ENCODE measurements at places on chromosomes 6 and 20.
A peak's percentile ranks its signal among the peaks of the same experiment; 100 is the strongest.

GRCh38 chr20:36688630-36689029 lies 42.6 kb upstream of the SLA2 start:
- no peak for DNase-seq
- no peaks in the 10 kb centered on the region for H3K27me3 ChIP-seq
- H3K4me3 ChIP-seq = no peak overlapping the region
- H3K36me3 ChIP-seq = no peaks in the 10 kb centered on the region
- no peaks in the 10 kb centered on the region for H3K4me1 ChIP-seq

DNA sequence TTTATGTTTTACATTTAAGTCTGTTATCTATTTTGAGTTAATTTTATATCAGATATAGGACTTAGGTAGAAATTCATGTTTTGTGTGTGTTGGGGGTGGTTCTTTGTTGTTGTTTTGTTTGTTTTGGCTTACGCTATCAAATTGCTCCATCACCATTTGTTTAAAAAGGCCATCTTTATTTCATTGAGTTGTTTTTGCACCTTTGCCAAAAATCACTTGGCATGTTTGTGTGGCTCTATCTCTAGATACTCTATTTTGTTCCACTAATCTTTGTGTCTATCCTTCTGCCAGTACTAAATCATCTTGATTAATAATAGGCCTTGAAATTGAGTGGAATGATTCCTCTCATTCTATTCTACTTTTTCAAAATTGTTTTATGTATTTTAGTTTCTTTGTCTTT lies 7.4 kb downstream of the CYP39A1 start:
- H3K27ac ChIP-seq = no peak overlapping the region
- DNase-seq = no peak
- peaks cover 4% of the 10 kb centered on the region for H3K4me1 ChIP-seq
- H3K4me3 ChIP-seq = no peak overlapping the region

- H3K36me3 ChIP-seq = no peaks in the 10 kb centered on the region
- peak; percentile 85 for DNase-seq
- peak overlapping the region; percentile 95 for H3K27ac ChIP-seq
These were observed 682 bp downstream of the BRD2 start for GRCh38 chr6:32968867-32969684.

GRCh38 chr6:124090491-124090890 lies 286.8 kb downstream of the NKAIN2 start:
- no peaks in the 10 kb centered on the region for H3K36me3 ChIP-seq
- H3K4me1 ChIP-seq = no peaks in the 10 kb centered on the region
- no peak for DNase-seq
- H3K27ac ChIP-seq = no peak overlapping the region

DNA sequence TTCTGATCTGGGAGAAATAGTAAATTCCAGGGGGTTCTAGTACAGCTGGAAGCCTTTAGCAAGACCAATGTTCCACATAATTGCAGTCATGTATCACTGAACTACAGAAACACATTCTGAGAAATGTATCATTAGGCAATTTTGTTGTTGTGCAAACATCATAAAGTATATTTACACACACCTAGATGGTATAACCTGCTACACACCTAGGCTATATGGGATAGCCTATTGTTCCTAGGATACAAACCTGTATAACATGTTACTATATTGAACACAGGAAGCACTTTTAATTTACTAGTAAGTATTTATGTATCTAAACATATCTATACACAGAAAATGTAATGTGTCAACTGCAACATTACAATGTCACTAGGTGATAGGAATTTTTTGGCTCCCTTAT lies 525.9 kb upstream of the NRSN1 start:
- no peaks in the 10 kb centered on the region for H3K36me3 ChIP-seq
- no peak for DNase-seq
- no peaks in the 10 kb centered on the region for H3K4me1 ChIP-seq
- no peak overlapping the region for H3K27ac ChIP-seq

DNA sequence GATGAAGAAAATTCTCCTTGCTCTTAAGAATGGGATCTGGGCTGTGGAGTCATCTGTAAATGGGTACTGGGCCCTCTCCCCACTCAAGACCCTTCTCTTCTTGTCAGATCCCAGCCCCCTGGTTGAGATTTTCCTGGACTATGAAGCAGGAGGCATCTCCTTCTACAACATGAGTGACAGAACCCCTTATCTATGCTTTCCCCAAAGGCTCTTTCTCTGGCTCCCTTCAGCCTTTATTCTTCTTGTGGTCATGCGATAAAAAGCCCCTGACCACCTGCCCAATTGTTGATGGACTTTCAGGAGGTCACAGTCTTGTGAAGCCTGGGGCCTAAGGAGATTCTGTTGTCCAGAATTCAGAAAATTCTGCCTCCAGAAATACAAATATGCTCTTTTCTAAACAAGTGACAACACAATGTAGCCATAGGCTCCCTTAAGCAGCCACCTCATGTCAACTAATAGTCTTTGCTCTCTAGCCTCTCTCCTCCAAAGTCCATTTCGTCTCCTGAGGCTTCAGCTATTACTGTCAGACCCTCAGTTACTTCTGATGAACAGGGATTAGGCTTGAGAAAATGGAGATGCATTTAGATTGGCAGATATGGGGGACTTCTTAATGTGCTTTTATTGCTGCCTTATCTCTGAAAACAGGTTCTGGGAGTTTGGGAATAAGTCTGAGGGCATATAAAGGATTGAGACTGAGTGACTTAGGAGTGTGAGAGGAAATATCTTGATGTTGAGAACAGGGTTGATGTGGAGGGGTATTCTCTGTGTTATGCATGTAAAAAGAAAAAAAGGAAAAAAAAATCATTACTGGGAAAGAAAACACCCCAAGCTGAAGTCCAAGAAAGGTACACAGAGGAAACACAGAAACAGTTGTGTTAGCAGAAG lies 20.6 kb downstream of the BTN2A1 start:
- H3K27ac ChIP-seq = no peak overlapping the region
- no peaks in the 10 kb centered on the region for H3K36me3 ChIP-seq
- peaks cover 2% of the 10 kb centered on the region for H3K4me1 ChIP-seq
- no peak overlapping the region for H3K4me3 ChIP-seq
- DNase-seq = no peak
- H3K27me3 ChIP-seq = no peaks in the 10 kb centered on the region

GRCh38 chr6:73182021-73182607 lies 43.2 kb downstream of the KHDC1L start:
- H3K4me1 ChIP-seq = no peaks in the 10 kb centered on the region
- no peaks in the 10 kb centered on the region for H3K27me3 ChIP-seq
- H3K27ac ChIP-seq = no peak overlapping the region

DNA sequence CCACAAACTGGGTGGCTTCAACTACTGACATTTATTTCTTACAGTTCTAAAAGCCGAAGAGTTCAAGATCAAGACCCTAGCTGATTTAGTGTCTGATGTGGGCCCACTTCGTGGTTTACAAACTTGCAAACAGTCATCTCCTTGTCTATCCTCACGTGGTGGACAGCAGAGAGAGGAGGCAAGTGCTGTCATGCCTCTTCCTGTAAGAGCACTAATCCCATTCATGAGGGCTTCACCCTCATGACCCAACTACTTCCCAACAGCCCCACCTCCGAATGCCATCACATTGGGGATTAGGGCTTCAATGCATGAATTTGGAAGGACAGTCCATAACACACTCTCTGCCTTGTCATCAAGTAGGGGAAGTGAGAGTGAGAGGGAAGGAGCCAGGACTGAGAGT lies 15.6 kb upstream of the ISM1 start:
- H3K27ac ChIP-seq = no peak overlapping the region
- no peaks in the 10 kb centered on the region for H3K36me3 ChIP-seq
- no peak overlapping the region for H3K4me3 ChIP-seq
- H3K4me1 ChIP-seq = no peaks in the 10 kb centered on the region

DNA sequence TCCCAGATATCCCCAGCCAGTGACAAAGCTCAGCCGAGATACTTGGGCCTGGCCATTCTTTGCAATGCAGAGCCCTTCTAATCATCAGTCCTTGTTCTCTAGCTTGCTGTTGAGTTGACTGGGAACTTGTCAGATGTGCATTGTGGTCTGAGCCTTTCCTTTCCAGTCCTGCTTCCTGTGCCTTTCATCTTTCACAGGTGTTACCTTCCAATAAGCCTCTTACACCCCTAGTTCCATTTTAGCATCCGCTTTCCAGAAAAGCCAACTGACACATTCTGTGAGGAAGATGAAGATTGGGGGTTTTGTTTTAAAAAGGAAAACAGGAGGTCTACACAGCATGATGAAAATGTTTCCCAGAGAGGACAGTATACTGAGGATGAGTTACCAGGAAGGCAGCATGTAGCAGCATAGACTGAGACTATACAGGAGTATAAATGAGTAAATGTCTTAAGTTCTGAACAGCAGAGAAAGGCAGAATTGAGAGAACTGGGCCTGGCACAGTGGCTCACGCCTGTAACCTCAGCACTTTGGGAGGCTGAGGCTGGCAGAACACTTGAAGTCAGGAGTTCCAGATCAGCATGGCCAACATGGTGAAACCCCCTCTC lies 5.6 kb upstream of the CEP85L start:
- no peak overlapping the region for H3K27ac ChIP-seq
- no peak overlapping the region for H3K4me3 ChIP-seq
- no peak for DNase-seq
- H3K4me1 ChIP-seq = no peaks in the 10 kb centered on the region
- no peaks in the 10 kb centered on the region for H3K36me3 ChIP-seq

DNA sequence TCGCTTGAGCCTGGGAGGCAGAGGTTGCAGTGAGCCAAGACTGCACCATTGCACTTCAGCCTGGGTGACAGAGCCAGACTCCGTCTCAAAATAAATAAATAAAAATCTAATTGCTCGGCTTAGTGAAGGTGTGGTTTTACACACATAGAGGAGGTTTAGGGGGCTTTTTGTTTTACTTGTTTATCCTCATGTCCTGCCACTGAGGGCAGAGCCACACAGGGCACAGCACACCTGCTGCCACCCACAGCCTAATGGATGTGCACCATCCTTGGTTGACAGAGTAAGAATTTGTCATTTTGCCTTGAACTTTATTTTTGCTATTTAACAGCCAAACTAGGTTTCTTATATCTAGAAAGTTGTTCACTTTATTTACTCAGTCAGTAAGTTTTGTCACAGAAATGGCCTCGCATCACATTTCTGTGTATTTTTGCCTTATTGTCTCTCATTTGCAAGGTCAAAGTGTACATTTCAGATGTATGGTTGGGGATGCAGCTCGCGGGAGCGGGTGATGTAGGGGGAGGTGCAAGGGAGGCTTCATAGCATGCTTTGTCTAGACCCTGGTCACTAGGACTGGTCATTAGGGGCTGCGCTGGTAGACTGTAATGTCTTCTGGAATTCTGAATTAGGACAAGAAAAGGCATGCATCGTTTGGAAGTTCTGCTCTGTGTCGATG lies 67.8 kb upstream of the NAA20 start:
- DNase-seq = no peak
- H3K36me3 ChIP-seq = no peaks in the 10 kb centered on the region
- no peak overlapping the region for H3K4me3 ChIP-seq
- H3K27me3 ChIP-seq = no peaks in the 10 kb centered on the region
- no peaks in the 10 kb centered on the region for H3K4me1 ChIP-seq

DNA sequence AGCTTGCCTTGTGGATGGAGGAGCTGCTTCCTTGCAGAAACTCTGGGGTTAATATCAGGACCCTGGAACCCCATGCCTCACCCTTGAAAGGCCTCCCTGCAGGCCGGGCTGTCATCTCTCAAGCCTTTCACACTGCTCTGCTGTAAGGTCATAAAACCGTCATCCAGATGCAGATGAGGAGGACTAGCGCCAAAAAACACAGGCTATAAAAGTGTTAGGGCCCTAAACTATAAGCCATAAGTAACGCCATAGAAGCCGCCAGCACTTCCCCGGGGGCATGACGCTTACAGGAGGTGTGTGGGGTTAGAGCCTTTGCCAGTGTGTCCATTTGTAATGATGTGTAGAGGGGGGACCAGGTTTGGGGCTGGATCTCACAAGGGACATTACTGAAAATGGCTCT lies 47.6 kb downstream of the CDH4 start:
- no peaks in the 10 kb centered on the region for H3K4me1 ChIP-seq
- no peak for DNase-seq
- H3K27ac ChIP-seq = no peak overlapping the region
- no peak overlapping the region for H3K4me3 ChIP-seq
- H3K27me3 ChIP-seq = no peaks in the 10 kb centered on the region

GRCh38 chr6:70413992-70414494 lies 735 bp downstream of the FAM135A start:
- H3K27me3 ChIP-seq = no peaks in the 10 kb centered on the region
- peaks cover 2% of the 10 kb centered on the region for H3K4me1 ChIP-seq
- peak overlapping the region; percentile 96 for H3K4me3 ChIP-seq
- peak; percentile 23 for DNase-seq
- no peaks in the 10 kb centered on the region for H3K36me3 ChIP-seq

DNA sequence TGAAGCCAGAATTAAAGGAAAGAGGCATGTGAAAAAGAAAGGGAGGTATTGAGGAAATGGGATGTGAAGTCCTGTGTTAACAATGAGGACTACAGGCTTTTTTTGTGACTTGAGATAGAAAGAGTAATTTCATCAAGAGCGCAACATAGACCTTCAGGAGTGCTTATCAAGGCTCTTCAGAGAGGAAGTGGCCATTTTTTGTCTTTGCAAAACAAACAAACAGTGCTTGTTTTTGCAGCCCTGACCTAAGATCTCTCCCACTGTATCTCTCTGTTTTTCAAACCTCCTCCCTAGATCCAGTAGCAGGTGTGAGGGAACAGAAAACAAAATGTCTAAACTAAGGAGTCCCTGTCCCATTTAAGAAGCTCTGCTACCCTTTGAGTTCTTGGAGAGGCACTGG lies 710.3 kb upstream of the MARCKS start:
- H3K4me3 ChIP-seq = no peak overlapping the region
- no peaks in the 10 kb centered on the region for H3K27me3 ChIP-seq
- no peak overlapping the region for H3K27ac ChIP-seq
- no peaks in the 10 kb centered on the region for H3K4me1 ChIP-seq
- no peaks in the 10 kb centered on the region for H3K36me3 ChIP-seq

DNA sequence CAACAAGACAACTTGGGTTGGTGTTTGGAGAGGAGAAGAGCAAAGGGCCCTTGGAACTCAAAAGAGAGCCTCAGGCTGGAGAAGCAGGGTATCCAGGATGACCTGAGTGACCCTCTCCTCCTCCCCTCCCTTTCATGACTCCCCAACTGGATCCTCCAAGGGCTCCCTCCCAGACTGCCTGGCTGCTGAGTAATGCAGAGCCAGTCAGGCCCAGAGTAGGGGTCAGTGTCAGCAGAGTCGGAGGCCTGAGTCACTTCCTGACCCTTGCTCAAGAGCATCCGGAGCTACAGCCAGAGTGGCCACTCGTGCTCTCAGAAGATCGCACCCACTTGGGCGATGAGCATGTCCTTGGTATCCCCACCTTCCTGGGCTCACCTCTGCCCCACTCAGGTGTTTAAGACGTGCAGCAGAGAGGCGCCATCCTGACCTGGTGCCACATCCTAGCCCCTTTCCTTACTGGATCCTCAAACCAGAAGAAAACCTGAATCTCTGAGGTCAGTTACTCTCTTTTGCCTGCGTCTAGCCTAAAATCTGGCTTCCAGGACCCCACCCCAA lies 2.8 kb upstream of the MAPK13 start:
- no peak for DNase-seq
- H3K4me1 ChIP-seq = peaks cover 14% of the 10 kb centered on the region
- no peaks in the 10 kb centered on the region for H3K36me3 ChIP-seq
- no peak overlapping the region for H3K4me3 ChIP-seq
- H3K27me3 ChIP-seq = no peaks in the 10 kb centered on the region

Data from ovary (tissue), 10 donors.